Stimulated activated CD8-positive, alpha-beta memory T cell treated with anti-CD3 and anti-CD28 coated beads, Interleukin-4, amount 100 ng/mL, for 1 hour (primary cell): ENCODE measurements at places on chromosomes 4 and X.

- DNase-seq: no peak
Observed at GRCh38 chr4:87051121-87051713, 116.4 kb downstream of the AFF1 start.

DNA sequence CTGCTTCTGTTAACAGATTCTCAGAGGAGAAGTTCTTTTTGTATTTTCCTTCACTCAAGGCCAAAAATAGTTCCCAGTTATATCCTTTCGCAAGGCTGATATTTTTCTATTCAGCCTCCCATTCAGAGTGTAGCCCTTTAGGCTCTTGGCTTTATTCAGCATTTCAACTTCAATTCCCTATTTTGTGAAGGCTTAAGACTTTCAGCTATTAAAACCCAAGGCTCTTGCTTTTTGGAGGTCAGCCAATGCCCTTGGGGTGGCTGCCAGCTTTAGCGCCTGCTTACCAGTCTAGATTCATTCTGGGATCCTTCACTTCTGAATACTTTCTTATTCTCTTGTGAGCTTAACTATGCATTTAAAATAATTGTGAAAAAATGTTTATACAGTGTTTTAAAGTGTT is 57.3 kb upstream of the ADGRA3 start:
- DNase-seq: no peak

DNA sequence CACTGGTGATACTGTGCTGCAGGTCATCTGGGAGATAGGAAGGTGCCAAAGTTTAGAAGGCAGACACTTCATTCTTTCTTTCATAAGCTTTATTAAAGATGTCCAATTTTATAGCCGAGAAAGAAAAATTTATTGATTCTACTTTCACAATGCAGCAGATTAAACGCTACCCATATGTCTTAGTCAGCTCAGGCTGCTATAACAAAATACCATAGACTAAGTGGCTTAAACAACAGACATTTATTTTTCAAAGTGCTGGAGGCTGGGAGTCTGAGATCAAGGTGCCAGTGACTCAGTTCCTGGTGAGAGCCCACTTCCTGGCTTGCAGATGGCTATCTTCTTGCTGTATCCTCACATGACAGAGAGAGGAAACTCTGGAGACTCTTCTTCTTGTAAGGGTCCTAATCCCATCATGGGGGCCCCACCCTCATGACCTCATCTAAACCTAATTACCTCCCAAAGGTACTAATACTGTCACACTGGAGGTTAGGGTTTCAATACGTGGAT is 33.4 kb upstream of the KLHL34 start:
- DNase-seq: no peak

GRCh38 chr4:61199873-61200186 is 296 bp upstream of the ADGRL3 start:
- no peak for DNase-seq

DNA sequence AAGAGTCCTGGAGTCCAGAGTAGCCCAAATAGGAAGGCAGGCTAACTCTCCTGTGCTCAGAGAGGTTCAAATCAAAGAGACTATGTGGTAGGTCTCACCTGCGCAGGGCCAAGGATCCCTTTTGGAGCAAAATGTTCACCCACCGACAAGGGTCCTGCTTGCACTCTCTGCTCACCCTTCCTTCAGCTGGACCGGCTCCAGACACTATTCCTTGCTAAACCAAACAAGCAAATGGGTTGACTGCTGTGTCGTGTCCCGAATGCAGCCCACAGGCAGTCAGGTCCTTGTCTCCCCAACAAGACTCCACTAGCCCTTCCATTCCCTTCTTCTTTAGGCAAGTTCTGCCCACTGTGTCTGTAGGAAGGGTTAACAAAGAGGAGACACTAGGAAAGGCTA is 760 bp downstream of the TRMT2B start:
- DNase-seq: no peak

- no peak for DNase-seq
Observed at GRCh38 chr4:175198056-175198455, 279.9 kb downstream of the ADAM29 start.

DNA sequence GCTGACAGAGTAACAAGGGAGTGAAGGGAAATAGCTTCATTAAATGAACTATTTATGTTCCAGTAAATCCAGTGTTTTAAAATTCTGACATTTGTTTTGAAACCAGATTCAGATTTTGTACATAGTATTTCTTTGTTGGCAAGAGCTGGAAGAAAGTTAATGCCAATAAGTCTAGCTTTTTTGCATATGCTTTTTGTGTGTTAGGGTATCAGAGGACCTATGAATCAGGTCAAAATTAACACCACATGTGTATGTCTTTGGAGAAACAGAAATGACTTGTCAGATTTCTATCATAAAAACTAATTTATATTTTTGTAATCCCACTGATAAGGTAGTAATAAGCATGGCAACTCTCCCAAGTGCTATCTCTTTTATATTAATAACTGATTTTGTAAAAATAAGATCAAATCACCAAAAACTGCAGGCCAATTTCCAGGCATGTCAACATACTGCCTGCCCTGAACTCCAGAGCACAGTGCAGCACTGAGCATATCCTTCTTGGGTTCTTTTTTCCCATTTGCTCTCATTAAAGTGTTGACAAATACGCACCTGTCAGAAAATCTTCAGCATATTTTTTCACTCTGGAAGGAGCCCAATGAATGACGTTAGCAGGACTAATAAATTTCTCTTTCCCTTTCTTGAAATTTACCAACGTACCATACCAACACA is 65.5 kb downstream of the SH3RF1 start:
- DNase-seq: no peak

DNA sequence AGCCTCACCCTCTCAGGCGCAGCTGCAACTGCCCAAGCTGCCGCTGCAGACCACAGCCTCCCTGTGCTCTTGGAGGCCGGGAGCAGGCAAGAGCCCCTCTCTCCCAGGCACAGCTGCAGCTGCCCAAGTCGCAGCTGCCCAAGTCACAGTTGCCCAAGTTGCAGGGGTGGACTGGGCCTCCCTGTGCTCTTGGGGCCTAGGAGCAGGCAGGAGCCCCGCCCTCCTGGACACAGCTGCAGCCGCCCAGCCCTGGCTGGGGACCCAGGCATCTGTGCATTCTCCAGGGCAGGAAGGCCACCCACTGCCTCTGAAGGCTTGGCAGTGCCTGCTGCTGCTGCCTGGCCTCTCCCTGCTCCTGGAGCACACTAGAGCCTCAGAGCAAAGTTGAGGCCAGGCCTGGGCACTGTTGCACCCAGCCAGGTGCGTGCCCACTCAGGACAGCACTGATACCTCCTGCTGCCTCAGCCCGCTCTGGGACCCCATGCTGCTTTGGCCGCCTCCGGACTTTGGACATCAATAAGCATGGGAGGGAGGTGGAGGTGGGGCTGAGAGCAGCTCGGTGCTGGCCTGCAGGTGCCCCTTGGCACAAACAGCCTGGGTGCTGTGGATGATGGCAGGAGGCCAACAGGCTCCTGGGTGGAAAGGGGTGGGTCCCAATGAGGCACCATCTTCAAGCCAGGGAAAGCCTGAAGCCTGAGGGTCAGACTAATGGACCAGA is 247.5 kb downstream of the PDGFC start:
- DNase-seq: no peak

DNA sequence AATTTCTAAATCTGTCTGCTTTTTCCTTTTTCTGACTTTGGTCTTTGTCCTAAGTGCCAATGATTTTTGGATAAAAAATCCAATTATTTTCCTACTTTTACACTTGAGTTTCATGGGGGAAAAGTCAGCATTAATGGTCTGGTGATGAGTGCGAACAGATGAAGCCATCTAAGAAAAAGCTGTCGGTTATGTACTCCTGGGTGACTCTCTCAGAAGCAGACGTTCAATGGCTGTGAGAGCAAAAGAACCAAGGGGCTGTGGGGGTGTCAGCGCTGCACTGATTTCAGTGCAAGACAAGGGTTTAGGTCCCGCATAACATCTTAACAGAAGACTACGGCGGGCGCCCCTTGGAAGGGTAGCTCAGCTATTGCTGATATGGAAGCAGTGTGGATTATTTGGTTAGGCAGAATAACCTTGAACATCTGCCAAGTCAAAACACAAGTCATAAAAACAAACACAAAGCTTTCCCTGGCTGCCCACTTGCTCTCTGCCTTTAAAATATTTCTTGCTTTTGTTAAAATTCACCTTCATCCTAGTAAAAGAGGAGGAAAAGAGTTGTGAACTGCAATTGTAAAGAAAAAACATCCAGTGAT is 240.5 kb downstream of the MAML3 start:
- DNase-seq: no peak

- no peak for DNase-seq
Observed at GRCh38 chr4:157977086-157977485, 195.7 kb downstream of the GASK1B start.

GRCh38 chr4:61003301-61003700 is 196.8 kb upstream of the ADGRL3 start:
- DNase-seq: no peak

DNA sequence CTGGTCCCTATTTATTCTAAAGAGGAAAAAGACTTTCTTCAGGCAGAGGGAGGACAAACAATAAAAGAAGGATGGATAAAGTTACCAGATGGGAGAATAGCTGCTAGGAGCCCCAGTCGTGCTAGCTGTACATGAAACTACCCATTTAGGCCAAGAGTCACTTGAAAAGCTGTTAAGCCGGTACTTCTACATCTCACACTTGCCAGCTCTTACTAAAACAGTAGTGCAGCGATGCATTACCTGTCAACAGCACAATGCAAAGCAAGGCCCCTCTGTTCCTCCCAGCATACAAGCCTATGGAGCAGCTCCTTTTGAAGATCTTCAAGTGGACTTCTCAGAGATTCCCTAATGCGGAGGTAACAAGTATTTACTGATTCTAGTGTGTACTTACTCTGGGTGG is 1138.8 kb downstream of the ARAP2 start:
- no peak for DNase-seq

GRCh38 chrX:119266364-119266995 is 30.4 kb downstream of the PGRMC1 start:
- DNase-seq: no peak

GRCh38 chr4:143473334-143474126 is 40.0 kb upstream of the SMARCA5 start:
- no peak for DNase-seq

DNA sequence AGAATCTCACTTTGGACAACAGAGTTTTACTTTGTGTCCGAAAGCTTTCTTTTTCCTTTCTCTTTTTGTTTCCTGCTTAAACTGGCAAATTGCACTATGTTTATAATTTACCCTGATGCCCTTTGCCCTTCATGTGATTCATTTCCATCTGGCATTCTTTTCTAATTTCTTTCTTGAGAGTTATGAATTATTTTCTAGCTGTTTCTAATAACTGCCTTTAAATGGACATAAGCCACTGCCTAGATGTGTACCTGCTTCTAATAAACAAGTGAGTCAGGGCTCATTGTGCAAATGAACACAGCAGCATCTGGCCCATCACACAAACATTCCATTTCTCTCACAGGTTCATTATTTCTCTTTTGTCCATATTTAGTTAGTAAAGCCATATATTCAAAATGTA is 242.3 kb upstream of the GPRIN3 start:
- DNase-seq: no peak

DNA sequence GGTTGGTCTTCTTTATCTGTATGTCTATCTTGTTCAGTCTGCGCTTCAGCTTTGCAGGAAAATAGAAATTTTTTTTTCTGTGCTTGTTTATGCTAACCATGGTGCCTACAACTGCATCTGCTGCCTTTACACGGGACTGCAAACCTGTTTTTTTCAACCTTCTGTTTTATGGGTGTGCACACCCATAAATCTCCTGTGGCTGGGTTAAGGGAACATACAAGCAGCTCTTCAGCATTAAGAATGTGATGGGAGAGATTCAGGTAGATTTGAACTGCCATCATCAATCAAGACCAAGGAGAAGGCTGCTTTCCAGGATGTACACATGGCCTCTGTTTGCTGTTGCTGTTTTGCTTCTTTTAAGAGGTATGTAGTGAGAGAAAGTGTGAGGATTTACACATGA is 502.9 kb downstream of the ANKRD50 start:
- no peak for DNase-seq

- no peak for DNase-seq
Observed at GRCh38 chr4:53788011-53788410, 196.7 kb upstream of the LNX1 start.

- no peak for DNase-seq
Observed at GRCh38 chrX:148811236-148811635, 310.8 kb downstream of the AFF2 start.

DNA sequence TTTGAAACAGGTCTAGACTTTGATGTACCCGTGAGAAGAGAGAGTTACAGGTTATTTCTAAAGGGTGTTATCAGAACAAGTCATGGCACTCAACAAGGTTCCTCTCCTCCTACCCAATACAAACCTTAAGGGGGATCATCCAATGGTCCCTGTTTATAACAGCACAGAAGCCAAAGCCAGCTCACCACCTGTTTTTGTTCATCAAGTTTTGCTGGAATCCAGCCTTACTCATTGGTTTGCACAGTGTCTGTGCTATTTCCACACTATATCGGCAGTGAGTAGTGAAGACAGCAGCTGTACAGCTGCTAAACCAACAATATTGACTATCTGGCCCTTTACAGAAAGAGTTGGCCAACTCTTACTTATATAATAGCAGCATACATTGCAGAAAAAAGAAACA is 262.1 kb upstream of the STS start:
- no peak for DNase-seq

- DNase-seq: no peak
Observed at GRCh38 chr4:82644734-82645126, 82.9 kb upstream of the TMEM150C start.

DNA sequence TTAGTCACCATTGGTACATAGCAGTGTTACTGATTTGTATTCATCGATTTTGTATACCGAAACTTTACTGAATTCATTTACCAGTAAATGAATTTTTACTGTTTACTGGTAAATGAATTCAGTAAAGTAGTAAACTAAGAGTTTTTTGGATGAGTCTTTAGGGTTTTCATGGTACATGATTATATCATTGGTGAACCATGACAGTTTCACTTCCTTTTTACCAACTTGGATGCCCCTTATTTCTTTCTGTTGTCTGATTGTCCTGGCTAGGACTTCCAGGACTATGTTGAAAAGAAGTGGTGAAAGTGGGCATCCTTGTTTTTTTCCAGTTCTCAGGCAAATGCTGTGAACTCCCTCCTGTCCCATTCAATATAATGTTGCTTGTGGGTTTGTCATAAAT is 494.9 kb downstream of the GALNTL6 start:
- DNase-seq: no peak

- DNase-seq: no peak
Observed at GRCh38 chrX:13933851-13934250, 95.8 kb downstream of the GEMIN8 start.

DNA sequence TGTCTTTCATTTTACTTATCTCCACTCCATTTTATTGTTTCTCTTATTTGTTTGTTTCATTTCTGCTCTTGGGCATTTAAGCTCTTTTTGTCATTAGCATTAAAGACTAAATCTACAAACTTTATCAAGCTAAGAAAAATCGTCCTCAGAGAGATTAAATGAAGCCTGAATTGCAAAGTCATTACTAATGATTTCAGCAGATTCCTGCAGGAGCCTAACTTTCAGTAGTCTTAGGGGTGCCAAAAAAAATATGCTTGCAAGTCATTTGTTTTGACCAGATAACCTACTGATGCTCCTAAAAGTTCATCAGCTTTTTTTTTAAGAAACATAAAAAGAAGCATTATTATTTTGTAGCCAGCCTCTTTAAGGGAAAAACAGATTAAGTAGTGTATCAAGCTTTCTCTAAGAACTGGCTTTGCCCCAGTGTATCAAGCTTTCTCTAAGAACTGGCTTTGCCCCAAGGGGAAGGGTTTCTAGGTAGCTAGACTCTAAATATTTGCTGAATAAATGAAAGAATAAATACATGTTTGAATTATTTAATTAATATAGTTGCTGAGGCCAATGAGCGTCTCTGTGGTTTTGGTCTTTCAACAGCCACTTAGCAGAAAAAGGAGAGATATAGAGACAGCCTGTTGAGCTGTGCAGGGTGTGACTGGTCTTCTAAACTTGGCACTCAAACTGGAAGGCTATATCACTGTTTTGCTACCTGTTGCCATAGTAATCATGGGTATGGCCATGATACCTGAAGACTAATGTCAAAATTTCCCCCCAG is 174.2 kb downstream of the BTC start:
- DNase-seq: no peak
